Right ventricle myocardium inferior (tissue), 1 donor: ENCODE measurements at places on chromosomes 5 and 9. TPM values are rescaled to one million over a fixed set of nuclear protein-coding genes. Genes with fewer than 3 reads are reported as not detected.

- no peak for DNase-seq
Measured at GRCh38 chr9:137263506-137263905, 8.4 kb downstream of the NELFB start.

DNA sequence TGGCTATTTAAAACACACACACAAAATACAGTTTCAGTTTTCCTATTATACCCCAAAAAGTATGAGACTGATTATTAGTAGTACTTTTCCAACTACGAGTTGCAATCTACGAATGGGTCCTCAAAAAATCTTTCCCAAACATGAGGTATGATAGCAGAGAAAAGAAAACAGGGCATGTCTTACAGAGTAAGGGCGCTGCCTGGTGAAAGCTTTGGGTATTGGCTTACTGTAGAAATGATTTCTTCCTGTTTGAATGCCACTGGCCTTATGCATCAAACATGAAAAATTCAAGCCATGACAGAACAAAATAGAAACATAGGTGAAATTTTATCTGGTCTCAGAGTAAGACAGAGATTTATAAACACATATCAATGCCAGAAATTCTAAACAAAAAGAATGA lies 448.0 kb downstream of the SPOCK1 start:
- no peak for DNase-seq

GRCh38 chr5:95446560-95447221 lies 55.5 kb downstream of the FAM81B start:
- DNase-seq = no peak

- DNase-seq = no peak
Measured at GRCh38 chr9:136944212-136944518, 373 bp downstream of the FBXW5 start.

GRCh38 chr9:112520069-112520468 lies 33.4 kb downstream of the KIAA1958 start:
- DNase-seq = no peak

- DNase-seq = no peak
Measured at GRCh38 chr5:96080557-96080956, 118.9 kb upstream of the ELL2 start.

- DNase-seq = no peak
Measured at GRCh38 chr5:139574641-139575312, 13.6 kb downstream of the UBE2D2 start.

- DNase-seq = peak; percentile 87
Measured at GRCh38 chr9:121735793-121736770, 84.6 kb downstream of the DAB2IP start.

DNA sequence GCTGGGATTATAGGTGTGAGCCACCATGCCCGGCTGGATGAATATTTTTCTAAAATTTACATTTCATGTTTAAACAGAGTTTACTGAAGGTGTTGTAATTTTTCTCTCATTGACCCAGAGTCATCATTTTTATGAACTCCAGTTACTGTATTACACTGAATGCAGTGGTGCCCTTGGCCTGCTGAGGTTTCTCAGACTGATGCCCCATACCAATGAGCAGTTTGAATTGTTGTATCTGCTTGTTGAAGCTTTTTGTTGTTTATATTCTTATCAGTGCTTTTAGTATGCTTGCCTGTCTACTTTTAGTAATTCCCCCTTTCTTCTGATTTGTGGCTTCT lies 29.9 kb downstream of the NFX1 start:
- no peak for DNase-seq

- no peak for DNase-seq
Measured at GRCh38 chr5:64384765-64385164, 121.0 kb upstream of the RGS7BP start.

GRCh38 chr5:102481054-102481715 lies 17.6 kb downstream of the SLCO6A1 start:
- DNase-seq = no peak

GRCh38 chr9:92762781-92763708 lies 1.6 kb downstream of the BICD2 start:
- no peak for DNase-seq

DNA sequence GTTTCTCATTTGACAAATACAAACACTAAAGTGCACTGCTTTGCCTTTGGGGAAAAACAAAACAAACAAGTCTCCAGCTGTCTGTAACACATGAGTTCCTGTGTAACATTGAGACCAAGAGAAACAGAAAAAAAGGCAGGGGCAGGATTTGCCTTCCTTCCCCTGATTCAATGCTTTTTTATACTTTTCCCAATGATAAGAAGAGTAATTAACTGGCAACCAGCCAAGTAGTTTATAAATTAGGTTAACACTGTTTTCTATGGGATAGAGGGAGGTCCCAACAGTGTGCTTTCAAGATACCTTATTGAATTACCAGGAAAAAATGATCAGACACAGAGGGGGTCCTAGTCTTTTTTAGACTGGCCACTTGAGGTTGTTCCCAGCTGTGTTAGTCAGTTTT lies 346.8 kb downstream of the TRIM36 start:
- no peak for DNase-seq

GRCh38 chr9:125280945-125281344 lies 19.3 kb downstream of the GAPVD1 start:
- no peak for DNase-seq

- no peak for DNase-seq
Measured at GRCh38 chr9:87950765-87951488, 23.4 kb downstream of the CDK20 start.

GRCh38 chr5:152259702-152260101 lies 145.4 kb downstream of the NMUR2 start:
- DNase-seq = no peak

GRCh38 chr9:102514541-102514940 lies 480.6 kb upstream of the CYLC2 start:
- no peak for DNase-seq

GRCh38 chr5:154206311-154206710 lies 15.8 kb downstream of the GALNT10 start:
- no peak for DNase-seq

GRCh38 chr5:33964132-33964700 lies 20.3 kb downstream of the SLC45A2 start:
- DNase-seq = no peak

DNA sequence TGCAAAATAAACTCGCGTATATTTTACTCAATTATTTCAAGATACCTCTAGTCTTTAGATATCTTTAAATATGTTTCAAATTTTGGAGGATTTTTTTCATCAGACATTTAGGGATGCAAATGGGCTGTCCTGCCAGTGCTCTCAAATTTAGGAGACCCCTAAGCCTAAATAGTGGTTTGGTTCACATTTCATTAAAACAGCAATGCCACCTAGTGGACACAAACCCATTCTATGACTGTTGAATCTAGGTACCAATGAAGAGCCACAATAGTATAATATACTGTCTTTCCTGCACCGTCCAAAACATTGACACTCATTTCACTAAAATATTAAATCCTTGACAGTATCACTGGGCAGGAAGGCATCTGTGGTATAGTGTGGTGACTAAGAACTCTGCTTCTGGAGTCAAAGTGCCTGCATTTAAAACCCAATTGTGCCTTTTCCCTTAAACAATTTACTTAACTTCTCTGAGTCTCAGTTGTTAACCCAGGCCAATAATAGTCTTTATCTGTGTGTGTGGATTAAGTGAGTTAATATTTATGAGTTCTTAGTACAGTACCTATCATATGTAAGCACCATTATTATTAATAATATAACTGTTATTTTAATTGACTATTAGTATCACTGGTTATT lies 148.0 kb downstream of the RORB start:
- DNase-seq = no peak

DNA sequence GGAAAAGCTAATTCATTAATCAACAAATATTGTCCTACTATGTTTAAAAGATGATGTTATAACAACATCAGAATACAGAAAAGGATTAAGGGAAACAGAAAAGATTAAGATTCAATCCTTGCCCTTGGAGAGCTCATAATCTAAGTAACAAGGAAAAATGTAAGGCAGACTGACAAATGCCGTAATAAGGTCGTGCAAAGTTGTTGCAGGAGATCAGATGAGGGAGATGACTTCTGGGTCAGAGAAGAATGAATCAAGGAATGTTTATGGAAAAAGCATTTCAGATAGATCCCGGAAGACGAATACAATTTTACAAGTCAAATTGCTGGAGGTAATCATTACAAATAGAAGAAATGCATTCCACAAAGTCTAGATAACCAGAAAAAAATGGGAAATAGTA lies 6.4 kb downstream of the ADAMTS6 start:
- DNase-seq = no peak

DNA sequence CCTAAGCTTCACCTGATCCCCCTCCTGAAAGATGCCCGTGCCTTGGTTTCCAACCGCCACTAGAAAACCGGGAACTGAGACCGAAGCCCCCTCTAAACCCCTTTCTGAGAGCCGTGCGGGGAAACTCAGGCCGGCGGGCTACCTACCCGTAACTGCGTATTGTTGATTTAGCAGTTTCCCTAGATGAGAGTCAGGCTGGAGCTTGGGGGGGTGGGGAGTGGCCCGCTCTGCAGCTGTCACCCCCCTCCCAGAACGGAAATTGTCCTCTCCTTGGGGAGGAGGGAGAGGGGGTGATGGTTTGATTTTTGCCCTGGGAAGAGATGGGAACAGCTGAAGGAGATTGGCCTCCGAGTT lies 2.5 kb downstream of the CXXC5 start:
- peak; percentile 59 for DNase-seq

DNA sequence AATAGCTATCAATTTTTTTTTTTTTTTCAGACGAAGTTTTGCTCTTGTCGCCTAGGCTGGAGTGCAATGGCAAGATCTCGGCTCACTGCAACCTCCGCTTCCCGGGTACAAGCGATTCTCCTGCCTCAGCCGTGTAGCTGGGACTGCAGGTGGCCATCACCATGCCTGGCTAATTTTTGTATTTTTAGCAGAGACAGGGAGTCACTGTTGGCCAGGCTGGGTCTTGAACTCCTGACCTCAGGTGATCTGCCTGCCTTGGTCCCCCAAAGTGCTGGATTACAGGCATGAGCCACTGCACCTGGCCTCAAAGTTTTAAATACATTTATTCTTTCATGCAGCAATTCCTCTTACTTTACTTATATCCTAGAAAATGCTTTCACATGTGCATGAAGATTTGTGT lies 17.6 kb downstream of the TRIM14 start:
- no peak for DNase-seq

GRCh38 chr5:116032094-116032517 lies at the start of gene ARL14EPL:
Gene ARL14EPL, plus strand, starts transcription at chr5:116032472. Its CDS starts 18,994 bp downstream, at chr5:116051466.
- no peak for DNase-seq

DNA sequence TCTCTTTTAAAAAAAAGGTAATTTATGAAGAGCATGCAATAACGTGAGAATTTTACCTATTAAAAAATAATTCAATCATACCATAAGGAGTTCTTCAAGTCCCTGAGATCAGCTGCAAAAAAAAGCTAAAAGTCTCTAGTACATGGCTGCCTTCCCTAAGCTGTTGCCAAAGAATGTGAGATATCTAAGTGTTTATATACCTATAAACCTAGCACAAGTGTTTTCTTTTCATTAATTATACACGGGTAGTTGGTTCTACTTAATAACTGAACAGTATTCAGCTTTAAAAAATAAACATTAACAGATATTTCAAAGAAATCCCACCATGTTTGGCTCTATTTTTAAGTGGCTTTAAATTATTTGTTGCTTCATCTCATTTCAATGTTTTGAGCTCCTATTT lies 25.9 kb downstream of the FNBP1 start:
- DNase-seq = no peak

GRCh38 chr5:142063376-142063775 lies 45.2 kb upstream of the NDFIP1 start:
- DNase-seq = no peak

DNA sequence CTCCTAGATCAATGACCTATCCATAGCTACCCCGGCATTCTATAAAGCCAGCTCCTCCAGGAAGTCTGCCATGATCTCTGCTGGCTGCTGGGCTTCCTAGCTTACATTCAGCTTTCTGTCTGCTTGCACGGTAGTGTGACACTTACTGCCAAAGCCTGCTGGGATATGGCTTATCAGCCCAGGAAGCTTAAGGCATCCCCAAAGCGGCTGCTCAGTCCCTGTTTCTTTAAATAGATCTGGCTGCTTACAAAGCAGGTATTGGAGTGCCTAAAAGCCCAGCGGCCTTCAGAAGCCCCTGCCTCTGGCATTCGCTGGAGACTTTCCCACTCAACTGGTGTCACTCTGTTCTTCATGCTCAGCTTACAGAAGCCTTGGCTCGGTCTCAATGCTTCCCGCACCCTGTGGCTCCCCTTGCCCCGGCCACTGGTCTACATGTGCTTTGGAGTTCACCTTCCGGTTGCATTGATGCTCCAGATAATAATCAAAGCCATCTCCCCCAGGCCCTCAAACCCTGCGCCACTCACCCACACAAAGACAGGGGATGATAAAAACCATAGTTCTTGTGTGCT lies 31.3 kb upstream of the STRBP start:
- DNase-seq = no peak

DNA sequence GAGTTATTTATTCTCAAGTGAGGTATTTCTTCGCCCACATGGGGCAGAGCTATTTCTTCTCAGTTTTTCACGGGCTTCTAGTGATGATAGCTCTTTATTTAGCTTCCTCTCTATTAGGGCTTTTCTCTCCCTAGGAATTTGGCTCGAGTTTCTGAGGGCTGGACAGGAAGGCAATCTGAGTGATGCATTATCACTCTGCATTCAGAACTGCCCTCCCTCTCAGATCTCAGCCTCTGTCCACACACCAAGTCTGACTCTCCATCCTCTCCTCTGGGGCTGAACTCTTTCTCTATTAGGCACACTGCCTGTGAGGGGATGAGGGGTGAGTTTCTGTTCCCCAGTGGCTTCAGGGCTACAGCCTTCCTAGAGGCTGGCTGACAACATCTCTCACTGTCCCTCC lies 14.9 kb upstream of the SCAMP1 start:
- no peak for DNase-seq

- no peak for DNase-seq
Measured at GRCh38 chr5:149492781-149493180, 58.5 kb downstream of the CSNK1A1 start.

DNA sequence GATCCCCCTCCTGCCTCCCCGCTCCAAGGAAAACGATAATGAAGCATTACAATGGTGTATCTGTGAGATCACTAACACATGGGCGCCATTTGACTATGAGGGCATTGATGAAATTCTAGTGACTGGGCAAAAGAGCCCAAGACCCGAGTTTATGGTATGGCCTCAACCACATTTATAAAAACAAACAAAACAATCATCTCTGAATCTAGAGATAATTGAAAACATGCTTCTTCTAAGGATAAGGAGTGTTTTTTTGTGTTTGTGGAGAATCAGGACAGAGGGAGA lies 100.9 kb upstream of the SEMA6A start:
- no peak for DNase-seq

The KIF20A gene
- 0.84 TPM for total RNA-seq

The FRRS1L gene
- 1.8 TPM for total RNA-seq

The FCHO2 gene
- total RNA-seq = 23.0 TPM

The CDX1 gene
- total RNA-seq = not detected

The STPG3 gene
- 1.4 TPM for total RNA-seq

The FBP2 gene
- 0.54 TPM for total RNA-seq

The SPINK5 gene
- total RNA-seq = 1.1 TPM

The HSD17B3 gene
- total RNA-seq = 0.78 TPM

The SV2C gene
- total RNA-seq = 0.22 TPM

The CFAP90 gene
- total RNA-seq = not detected

The PCDHGA4 gene
- 7.8 TPM for total RNA-seq

The EGFLAM gene
- 8.8 TPM for total RNA-seq

The THG1L gene
- total RNA-seq = 3.9 TPM

The LTC4S gene
- 10.3 TPM for total RNA-seq

The NR6A1 gene
- total RNA-seq = 1.2 TPM

The MAP3K1 gene
- 6.3 TPM for total RNA-seq

The ORM2 gene
- total RNA-seq = not detected

The FOXD4L6 gene
- total RNA-seq = not detected

The EEIG1 gene
- 25.3 TPM for total RNA-seq
